ENCODE measurements at places on chromosomes 11 and 22.

DNA sequence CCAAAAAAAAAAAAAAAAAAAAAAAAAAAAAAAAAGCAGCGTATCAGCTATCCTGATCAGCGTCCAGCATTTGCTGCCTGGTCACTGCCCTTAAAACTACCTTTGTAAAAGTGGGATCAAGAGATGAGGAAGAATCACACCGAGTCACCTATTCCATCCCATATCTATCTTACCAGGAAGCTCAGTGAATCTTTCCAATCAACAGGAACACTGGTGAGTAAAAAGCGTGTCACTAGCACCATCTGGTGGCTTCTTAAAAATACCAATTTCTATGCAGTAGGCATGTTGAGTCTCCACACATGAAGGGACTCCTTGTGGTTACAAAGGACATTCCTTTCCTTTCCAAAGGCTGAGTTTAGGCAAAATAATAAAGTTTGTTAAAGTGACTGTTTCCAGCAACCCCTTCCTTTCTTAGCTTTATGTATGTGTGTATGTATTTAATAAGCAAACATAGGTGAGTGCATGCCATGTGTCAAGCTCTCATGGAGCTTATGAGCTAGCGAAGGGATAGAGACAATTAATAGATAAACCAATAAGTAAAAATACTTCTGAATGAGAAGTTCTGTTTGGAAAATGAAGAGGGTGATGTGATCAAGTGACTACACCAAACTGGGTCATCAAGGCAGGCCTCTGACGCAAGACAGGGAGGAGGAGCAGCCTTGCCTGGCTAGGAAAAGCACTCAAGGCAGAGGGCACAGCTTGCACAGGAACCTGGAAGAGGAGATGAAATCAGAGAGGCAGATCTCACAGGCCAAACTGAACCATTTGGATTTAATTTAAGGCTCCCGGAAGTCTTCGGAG is 13.9 kb upstream of the TP53AIP1 start:
- DNase-seq, result peak; percentile 81

DNA sequence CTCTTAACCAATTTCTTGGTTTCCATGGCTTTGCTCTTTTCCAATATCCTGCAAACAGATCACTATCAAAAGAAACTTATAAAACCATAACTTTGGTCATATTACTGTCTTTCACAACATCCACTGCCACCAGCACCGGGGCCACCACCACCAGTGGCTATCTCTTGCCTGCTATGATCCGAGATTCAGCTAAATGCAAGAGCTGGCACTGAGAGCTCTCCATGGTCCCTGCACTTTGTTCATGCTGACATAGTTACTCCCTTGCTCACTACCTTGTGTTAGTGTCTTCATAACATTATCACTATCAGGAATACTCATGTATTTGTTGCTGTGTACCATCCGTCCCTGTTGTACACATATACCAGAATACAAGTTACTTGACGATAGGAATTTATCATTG is 299.0 kb downstream of the ETS1 start:
- no peak for DNase-seq

GRCh38 chr11:11022125-11022730 is 164.4 kb upstream of the ZBED5 start:
- no peak for DNase-seq

DNA sequence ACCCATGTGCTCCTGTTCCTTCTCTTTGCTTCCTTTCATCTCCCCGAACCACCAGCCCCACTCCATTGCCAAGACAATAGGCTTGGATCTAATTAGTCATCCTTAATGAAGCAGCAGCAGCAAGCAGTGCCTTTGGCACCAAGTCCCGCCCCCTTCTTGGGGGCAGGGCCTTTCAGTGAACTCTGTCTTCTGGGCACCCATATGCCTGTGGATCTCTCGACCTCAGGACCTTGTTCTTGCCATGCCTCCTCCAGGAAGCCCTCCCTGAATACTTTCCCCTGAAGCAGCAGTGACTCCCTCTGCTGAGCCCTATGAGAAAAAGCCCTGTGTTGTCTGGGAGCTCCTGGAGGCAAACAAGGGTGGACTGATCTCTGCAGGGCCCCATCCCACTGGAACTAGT is 32.1 kb downstream of the ARHGEF17 start:
- no peak for DNase-seq

GRCh38 chr11:25225078-25225477 is 728.2 kb downstream of the LUZP2 start:
- no peak for DNase-seq

- DNase-seq, result no peak
Measured at GRCh38 chr11:95262994-95263765, 32.2 kb upstream of the SESN3 start.

Data from Ammon's horn (tissue), 1 donor.